Activated CD4-positive, alpha-beta T cell treated with anti-CD3 and anti-CD28 coated beads, Interleukin-2, amount 10 ng/mL, durations not matched to agents 7 days and 5 days (primary cell): ENCODE measurements at places on chromosomes 12 and 14.
A peak's percentile ranks its signal among the peaks of the same experiment; 100 is the strongest.

GRCh38 chr12:66587912-66588311, 91.0 kb downstream of the GRIP1 start:
- DNase-seq: no peak

DNA sequence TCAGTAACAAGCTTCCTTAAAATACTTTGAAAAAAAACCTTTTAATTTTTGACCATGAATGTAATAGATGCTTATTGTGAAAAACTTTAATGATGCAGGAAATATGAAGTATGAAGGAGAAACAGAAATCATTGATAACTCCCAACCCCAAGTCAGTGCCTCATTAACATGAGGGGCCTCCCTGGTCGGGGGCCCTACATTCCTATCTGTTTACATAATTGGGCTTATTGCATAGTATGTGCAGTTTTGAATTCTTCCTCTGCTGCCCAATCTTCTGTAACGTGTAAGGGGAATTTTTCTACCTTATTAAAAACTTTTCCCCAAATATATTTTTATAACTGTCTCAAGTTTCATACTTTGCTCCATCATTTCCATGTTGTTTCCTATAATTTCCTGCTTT, 63.0 kb downstream of the SLC25A47 start:
- DNase-seq: no peak

- no peak for DNase-seq
These were observed 187.3 kb downstream of the MIPOL1 start for GRCh38 chr14:37384870-37385596.

- DNase-seq: peak; percentile 39
These were observed 25.1 kb upstream of the RPLP0 start for GRCh38 chr12:120225852-120226640.

GRCh38 chr14:71013551-71014192, 106.4 kb downstream of the PCNX1 start:
- DNase-seq: no peak

GRCh38 chr12:116257215-116257614, 20.3 kb downstream of the MED13L start:
- no peak for DNase-seq

DNA sequence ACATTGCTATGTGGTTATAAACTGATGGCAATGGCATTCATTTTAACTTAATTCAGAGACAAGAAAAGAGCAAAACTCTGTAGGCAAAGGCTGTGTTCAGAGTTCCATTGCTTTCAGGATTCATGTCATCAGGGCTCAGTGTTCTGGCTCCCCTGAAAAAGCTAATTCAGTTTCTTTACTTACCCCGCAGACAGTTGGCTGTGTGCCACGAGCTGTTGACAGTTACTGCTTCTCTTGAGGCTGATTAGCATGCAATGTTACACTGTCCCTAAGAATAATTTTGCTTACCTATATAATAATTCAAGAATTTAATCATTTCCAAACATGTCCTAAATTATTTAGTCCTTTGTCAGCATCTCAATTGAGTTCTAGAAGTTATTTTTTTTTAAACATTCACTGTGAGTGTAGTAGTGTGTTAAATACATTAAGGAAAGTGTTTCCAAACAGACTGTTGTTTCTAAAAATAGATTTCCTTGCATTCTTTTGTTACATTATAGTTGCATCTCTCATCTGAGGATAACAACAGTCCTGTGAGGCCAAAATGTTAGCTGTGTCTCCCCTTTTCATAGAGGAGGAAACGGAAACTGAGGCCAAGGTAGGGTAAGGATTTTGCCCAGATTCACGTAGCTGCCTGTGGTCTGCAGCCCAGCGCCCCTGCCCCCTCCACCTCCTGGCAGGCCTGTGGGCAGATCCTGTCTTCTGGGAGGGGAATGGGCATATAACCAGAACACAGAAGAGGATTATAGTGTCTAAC, 98.6 kb downstream of the PELI2 start:
- DNase-seq: no peak

DNA sequence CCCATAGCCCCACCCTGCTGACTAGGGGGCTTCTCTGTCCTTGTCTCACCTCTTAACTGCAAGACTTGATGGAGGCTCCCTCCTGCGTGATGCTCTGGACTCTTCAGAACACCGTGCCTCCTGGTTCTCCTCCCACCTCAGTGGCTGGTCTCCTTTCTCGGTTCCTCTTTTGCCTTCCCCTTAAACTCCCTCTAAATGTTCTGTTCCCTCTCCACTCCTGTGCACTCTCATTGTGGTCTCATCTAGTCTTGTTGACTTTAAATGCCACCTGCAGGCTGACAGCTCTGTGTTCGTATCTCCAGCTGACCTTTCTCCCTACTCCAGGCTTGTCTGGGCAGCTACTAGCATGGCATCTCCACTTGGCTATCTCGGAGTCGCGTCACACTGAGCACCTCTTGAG, 28.3 kb downstream of the DYNC1H1 start:
- DNase-seq: no peak

DNA sequence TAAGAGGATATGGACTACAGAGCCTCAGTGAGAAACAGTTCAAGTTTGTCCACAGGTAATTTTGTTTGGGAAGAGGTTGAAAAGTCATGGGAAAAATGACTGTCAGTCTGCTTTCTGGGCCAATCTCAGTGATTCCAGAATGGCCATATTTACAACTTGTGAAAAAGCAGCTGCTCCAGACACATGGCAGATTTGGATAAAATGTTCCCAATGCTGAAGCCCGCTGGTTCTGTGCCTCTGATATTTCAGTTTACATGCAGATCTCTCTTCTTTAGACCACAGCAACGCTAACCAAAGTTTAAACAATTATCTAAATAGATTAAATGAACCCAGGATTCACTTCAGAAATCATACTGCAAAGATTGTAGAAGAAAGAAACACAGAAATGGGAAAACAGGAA, 222.8 kb downstream of the SOX5 start:
- DNase-seq: no peak

- DNase-seq: no peak
These were observed 6.4 kb upstream of the SLC25A3 start for GRCh38 chr12:98587084-98587483.

GRCh38 chr12:128783129-128783574, 40.6 kb downstream of the SLC15A4 start:
- DNase-seq: peak; percentile 35

- no peak for DNase-seq
These were observed 87.2 kb downstream of the DDX51 start for GRCh38 chr12:132056951-132057350.

- DNase-seq: peak; percentile 46
These were observed 693 bp downstream of the MAP3K9 start for GRCh38 chr14:70808416-70809224.

GRCh38 chr12:47783024-47783755, 10.2 kb downstream of the SLC48A1 start:
- no peak for DNase-seq

DNA sequence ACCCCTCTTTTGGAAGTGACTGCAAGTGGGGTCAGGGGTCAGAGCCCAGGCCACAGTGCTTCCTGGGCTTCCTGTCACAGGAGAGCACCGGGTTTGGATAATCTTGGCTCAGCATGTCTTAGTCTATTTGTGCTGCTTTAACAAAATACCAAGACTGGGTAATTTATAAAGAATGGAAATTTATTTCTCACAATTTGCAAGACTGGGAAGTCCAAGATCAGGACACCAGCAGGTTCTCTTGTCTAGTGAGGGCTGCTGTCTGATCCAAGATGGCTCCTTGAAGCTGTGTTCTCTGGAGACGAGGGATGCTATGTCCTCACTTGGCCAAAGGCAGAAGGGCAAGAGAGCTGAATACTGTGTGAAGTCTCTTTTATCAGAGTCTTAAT, 74.1 kb downstream of the RIN3 start:
- DNase-seq: no peak

GRCh38 chr12:131701705-131702572, 9.0 kb upstream of the SFSWAP start:
- DNase-seq: no peak

- DNase-seq: no peak
These were observed 16.7 kb downstream of the CNIH1 start for GRCh38 chr14:54424479-54424901.

DNA sequence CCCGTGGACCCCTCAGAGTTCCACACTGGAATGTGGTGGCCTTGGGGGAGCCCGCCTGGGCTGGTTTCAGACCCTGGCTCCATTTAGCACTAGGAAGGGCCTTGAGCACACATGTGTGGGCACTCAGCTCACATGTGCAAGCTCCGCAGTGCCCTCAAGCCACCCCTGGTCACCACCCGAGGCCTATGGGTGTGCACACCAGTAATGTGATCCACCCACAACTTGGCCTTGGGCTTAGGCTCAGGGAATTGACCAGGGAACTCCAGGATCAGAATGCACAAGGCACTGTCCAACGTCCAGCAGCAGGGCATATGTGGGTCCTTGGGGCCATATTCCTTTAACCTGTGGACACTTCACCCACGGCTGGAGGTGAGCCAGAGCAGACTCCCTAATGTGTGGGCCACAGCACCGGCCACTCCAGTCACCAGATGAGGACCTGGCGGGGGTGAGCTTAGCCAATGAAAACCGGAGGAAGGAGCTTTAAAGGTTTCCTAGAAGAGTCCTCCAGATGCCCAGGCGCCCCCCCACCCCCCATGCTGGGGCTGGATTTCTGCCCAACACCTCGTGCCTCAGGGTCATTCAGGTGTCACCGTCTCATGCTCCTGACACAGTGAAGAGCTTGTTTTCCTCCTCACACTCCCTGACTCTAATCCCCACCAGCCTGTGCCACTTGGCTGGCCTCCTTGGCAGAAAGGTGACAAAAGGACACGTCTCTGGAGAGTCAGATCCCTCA, 209.2 kb downstream of the ZFP36L1 start:
- DNase-seq: no peak

- peak; percentile 14 for DNase-seq
These were observed 1.2 kb downstream of the WNT5B start for GRCh38 chr12:1630133-1630826.

- DNase-seq: no peak
These were observed 348 bp upstream of the SSTR1 start for GRCh38 chr14:38207377-38207735.

- no peak for DNase-seq
These were observed 1.6 kb upstream of the TFCP2 start for GRCh38 chr12:51174501-51174900.

DNA sequence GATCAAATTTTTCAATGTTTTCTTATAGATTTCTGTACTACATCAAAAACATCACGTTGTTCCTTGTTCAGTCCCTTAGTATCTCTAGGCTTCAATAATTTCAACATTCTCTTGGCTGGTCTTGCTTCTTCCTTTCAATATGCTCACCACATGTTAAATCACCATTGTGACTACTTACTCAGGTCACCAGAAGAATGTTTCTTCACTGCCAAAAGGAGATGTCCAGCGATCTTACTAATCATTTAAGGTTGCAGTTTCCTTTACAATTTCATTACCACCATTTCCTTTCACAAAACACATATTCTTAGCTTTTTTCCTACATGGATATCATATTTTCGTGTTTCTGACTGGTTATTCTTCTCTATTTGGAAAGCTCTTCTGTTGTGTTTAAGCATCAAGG, 363.8 kb downstream of the NAV3 start:
- no peak for DNase-seq

DNA sequence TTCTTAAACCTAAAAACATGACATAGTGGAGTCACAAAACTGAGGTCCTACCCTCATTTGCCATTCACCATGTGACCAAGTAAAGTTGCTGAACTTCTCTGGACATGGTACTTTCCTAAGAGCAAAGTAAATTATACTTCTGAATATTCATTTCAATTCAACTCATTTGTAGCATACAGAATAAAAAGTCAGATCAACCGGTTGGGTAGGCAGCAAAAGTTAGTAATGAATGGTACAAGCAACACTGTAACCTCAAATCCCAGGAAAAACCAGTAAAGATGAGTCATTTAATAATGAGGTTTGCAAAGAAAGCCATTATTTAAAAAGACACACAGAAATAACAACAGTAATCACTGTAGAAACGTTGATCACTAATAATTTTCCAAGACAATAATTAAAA, 8.7 kb downstream of the POLE2 start:
- DNase-seq: no peak

GRCh38 chr12:65608319-65608916, 215.9 kb upstream of the HMGA2 start:
- DNase-seq: no peak

GRCh38 chr12:32264961-32265360, 134.4 kb upstream of the FGD4 start:
- no peak for DNase-seq

- no peak for DNase-seq
These were observed 55.2 kb downstream of the SIX1 start for GRCh38 chr14:60594062-60594461.

DNA sequence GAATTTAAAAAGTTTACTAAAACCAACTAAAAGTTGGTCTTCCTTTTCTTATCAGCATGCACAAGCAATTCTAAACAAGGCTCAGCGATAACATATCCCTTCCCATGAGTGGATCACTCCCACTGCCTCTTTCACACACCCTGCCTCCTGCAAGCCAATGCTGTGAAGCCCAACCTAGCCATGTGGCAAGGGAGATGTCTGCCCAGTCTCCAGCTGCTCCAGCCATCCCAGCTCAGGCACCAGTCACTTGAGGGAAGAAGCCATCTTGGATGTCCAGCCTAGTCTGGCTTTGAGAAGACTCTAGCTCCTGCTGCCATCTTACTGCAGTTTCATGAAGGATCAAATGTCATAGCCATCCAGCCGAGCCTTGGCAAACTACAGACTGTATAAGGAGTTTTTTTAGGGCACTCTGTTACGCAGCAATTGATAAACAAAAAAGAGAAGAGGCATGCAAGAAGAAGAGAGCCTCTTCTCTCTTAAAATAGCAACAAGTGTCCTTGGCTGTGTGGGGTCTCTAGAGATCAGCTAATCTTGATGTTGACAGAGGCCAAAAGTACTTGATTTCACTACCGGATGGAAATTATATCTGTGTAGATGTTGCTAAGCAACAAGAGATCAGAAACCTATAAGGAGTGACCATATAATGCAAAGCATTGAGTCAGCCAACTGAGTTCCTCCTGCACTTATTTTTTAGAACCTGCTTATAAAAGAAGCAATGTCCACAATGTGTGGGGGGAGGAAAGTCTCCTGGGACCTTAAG, 108.9 kb downstream of the PTCSC3 start:
- DNase-seq: no peak

DNA sequence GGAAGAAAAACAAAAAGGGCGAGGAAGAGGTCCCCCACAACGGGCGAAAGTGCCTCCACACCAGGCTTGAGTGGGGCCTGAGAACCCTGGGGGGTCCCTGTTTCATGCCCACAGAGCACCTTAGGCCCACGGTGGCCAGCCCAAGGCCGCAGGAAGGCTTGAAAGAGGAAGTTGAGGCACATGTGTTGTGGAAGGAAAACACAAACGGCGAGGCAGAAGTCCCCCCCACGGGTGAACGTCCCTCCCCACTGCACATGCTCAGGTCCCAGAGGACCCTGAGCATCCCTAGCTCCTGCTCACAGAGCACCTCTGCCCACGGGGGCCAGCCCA, 371.5 kb downstream of the ALG10 start:
- no peak for DNase-seq

DNA sequence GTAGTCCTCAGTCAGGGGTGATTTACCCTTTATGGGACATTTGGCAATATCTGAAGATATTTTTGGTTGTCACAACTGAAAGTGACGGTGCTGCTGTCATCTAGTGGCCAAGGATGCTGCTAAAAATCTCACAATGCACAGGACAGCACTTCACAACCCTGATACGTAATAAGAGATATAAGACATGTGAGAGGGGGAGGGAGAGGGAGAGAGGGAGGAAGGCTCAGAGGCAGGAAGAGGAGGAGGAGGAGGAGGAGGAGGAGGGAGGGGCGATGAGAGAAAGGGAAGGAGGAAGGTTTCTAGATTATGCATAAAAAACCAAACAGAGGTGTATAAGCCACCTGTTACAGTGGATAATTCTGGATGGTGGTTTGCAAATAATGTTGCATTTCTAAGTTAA, 14.3 kb downstream of the MYL2 start:
- no peak for DNase-seq
